GF-D8 (cell line): ENCODE measurements at places on chromosomes 5 and 9.

- DNase-seq, result no peak
Observed at GRCh38 chr9:385818-386398, 171.2 kb downstream of the DOCK8 start.

- no peak for DNase-seq
Observed at GRCh38 chr5:158317507-158317906, 458.6 kb upstream of the CLINT1 start.

DNA sequence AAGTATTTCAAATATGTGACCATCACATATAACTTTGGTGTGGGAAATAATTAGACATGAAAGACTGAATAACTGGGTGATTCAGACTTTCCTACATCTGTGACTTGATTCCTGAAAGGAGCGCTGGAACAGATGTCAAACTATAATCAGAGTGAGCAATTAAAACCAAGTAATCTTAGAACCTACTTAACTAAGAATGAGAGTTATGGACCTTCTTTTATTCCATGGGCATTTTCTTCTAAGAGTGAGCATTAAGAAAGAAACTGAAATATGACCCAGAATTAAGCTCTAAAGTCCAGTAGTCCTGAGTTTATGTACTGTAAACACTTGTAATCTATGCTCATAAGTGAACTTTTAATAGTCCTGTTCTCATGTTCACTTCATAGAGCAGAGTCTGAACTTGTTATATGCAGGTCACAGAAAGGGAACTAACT lies 68.4 kb downstream of the PAM start:
- no peak for DNase-seq

GRCh38 chr5:176369934-176370711 lies 4.8 kb downstream of the ARL10 start:
- no peak for DNase-seq

GRCh38 chr5:131814990-131815389 lies 18.2 kb upstream of the FNIP1 start:
- no peak for DNase-seq

GRCh38 chr5:155282503-155283107 lies 269.1 kb downstream of the KIF4B start:
- no peak for DNase-seq

DNA sequence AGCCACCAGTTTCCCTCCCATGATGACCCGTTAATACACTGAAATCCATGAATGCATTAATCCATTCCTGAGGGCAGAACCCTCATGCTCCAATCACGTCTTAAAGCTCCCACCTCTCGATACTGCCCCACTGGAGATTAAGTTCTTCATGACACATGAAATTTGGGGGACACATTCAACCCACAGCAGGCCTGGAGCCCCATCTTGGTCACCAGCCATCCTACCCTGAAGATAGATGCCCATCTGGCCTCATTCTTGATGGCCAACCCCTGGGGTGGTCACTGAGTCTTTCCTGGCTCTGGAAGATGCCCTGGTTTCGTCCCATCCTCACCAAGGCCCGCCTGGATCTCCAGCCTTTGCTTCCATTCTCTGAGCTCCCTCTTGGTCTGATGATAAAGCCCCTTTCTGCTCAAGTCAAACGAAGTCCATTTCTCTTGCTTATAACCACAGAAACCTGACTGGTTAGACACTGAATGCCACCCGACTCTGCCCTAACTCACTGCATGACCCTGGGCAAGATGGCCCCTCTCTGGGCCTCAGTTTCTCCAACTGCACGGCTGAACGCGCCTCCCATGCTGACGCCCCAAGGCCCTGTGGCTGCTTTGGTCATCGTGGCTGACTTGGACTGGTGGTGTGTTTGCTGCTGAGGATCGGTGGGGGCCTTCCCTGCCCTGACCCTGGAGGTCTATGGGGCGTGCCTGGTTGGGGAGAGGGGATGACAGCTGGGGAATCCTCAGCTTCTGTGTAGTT lies 138.4 kb upstream of the IER5L start:
- DNase-seq, result no peak

GRCh38 chr9:84789463-84789830 lies 119.9 kb downstream of the NTRK2 start:
- no peak for DNase-seq

GRCh38 chr5:69312459-69313160 lies 20.0 kb downstream of the CCDC125 start:
- DNase-seq, result peak; percentile 22

DNA sequence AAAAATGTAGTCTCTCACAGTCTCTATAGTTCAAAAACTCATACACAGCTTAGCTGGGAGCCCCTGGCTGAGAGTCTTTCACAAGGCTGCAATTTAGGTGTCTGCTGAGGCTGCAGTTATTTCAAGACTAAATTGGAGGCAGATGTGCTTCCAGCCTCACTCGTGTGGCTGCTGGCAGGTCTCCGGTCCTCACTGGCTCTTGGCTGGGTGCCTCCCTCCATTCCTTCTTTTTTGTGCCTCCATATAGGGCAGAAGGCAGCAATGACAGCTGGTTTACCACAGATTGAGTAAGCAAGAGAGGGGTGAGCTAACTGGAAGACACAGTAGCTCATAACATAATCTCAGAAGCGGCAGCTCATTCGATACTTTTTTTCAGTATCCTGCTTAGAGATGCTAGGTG lies 2167.7 kb upstream of the WWC1 start:
- DNase-seq, result no peak
